ENCODE measurements at places on chromosomes 1 and 21.

DNA sequence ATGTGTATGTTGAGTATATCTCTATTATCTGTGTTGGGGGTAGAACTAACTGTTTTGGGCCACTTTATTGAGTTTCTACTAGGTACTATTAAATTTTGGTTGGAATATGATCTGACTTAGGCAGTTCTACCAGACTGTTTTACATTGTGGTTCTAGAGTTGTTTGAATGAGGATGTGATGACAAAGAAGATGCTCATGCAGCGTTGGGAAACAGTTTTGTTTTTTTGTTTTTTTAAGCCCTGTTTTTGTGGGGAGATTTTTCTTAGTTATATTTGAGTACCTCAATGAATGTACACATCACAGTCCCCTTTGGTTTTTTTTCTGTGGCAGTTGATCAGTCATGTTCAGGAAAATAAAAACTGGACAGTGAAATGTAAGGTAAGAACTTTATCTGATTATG is 40.1 kb downstream of the TMED5 start:
- no peak for DNase-seq

DNA sequence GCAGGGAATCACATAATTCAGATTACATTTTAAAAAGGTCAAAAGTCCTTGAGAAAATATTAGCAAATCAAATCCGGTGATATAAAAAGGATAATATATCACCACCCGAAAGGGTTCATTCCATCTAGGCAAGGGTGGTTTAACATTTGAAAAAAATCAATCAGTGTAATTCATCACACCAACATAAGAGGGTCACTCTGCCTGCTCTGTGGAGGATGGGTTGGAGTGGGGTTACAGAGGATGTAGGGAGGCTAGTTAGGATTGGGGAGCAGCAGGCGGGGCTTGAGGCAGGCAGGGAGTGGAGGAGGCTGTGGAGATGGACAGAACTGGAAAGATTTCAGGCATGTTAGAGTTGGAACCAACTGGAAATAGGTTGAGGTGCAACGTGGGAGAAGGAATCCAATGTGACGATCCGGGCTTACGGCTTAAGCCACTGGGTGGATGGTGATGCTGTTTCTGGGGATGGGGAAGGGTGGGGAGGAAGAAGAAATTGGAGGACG is 12.5 kb downstream of the ADORA1 start:
- no peak for DNase-seq

- no peak for DNase-seq
Measured at GRCh38 chr1:59978026-59978425, 51.5 kb upstream of the CYP2J2 start.

DNA sequence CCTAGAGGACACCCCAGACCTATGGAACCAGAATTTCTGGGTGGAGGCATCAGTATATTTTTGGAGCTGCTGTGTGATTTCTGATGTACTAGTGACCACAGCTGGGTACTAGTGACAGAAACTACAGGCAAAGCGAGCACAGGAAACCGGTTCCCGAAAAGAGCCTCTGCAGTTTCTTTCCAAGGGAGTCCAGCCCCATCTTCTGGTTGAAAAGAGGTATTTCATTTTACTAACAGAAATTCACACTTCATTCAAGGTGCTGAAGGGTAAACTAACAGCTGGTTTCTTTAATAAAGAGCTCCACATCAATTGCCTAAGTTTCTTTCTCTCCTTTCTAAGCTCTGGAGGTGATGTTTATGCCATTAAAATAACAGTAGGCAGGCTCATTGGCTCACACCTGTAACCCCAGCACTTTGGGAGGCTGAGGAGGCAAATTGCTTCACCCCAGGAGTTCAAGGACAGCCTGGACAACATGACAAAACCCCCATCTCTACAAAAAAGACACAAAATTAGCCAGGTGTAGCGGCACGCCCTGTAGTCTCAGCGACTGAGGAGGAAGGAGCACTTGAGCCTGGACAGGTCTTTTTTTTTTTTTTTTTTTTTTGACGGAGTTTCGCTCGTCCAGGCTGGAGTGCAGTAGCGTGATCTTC is 22.0 kb downstream of the THAP3 start:
- DNase-seq, result peak; percentile 55

GRCh38 chr1:169670836-169671235 is 40.6 kb downstream of the SELL start:
- DNase-seq, result no peak

GRCh38 chr1:152924191-152924590 is 15.8 kb downstream of the IVL start:
- no peak for DNase-seq

GRCh38 chr1:48019714-48020315 is 22.6 kb upstream of the TRABD2B start:
- peak; percentile 2 for DNase-seq

DNA sequence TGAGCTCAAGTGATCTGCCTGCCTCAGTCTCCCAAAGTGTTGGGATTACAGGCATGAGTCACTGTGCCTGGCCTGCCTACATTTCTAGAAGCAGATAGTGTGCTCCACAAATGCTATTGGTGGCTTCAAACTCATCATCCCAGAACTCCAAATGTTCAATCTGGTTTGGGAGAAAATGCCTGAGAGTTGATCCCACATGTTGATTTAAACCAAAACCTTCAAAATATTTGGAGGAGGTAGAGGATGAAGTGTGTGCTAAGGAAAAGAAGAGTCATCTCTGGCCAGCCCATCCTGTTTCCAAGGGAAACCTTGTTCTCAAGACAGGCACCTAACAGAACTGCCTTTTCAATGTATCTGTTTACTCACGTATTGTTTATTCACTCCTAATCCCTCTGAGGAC is 55.4 kb upstream of the GRHL3 start:
- DNase-seq, result no peak

GRCh38 chr1:72568113-72568512 is 285.8 kb upstream of the NEGR1 start:
- DNase-seq, result no peak

- no peak for DNase-seq
Measured at GRCh38 chr21:41641821-41642701, 124.8 kb downstream of the RIPK4 start.

DNA sequence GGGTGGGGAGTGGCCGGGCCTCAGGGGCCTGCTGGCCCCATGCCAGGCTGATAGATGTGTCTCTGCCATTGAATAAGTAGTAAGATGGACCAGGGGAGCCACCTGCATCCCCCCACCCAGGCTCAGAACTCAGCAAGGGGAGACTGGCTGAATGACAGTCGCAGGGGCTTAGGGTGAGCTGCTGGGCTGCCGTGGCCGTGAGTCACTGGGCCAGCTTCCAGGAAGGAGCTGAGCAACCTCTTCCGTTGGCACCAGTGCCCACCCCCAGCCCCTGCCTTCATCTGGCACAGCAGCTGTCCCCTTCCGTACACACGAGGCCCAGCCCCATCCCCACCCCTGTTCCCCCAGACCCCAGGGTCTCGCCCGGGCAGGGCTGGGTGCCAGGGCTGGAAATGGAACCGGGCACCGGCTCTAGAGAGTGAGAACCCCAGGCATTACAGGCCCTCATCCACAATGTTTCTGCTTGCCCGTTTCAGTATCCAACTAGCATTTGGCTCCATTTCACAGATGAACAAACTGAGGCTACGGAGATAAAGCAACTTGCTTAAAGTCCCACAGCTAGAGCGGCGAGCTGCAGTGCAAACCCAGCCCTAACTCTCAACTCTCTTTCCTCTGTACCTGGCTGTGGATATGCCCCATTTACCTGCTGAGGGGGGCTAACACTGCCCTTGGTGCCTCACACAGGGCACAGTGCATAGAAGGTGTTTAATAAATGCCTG is 10.2 kb downstream of the WNT4 start:
- DNase-seq, result no peak

DNA sequence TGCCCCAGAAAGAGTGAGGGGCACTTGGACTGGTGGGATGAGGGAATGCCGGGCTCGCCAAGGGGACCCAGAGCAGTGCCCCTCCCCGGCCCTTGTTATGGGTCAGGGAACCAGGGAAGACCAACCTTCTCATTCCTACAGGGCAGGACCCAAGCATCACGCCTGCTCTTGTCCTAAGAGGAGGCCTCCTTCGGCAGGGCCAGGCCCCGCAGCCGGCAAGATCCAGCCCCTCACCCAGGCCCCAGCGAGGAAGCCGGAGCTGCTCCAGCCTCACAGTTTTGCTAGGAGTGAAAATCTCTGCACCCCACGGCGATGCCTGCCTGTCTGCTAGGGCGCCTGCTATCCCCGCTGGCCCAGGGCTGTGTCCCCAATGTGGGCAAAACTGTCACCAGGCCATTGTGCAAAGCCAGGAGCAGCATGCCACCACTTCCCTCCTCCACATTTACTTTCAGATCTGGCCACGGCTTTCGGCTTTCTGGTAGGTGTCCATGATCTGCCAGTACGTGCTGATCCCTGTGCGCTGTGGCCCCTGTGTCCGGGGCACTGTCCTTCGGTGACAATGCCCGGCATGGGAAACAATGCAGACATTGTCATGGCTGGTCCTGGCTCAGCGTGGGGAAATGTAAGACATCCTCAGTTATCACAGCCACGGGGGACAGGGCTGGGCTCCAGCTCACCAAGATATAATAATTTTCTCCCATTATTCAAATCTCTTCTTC is 9.6 kb downstream of the ACTRT2 start:
- DNase-seq, result no peak

DNA sequence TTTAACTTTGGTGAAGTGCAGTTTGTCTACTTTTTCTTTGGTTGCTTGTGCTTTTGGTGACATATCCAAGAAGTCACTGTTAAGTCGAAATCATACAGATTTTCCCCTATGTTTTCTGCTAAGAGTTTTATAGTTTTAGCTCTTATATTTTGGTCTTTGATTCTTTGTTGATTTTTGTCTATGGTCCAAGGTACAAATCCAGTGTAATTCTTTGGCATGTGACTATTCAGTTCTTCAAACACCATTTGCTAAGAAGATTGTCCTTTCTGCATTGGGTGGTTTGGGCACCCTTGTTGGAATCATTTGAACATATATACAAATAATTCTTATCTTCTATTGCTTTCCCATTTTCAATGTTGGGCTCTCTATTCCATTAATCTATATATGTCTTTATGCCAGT is 16.2 kb downstream of the HIPK1 start:
- DNase-seq, result no peak

DNA sequence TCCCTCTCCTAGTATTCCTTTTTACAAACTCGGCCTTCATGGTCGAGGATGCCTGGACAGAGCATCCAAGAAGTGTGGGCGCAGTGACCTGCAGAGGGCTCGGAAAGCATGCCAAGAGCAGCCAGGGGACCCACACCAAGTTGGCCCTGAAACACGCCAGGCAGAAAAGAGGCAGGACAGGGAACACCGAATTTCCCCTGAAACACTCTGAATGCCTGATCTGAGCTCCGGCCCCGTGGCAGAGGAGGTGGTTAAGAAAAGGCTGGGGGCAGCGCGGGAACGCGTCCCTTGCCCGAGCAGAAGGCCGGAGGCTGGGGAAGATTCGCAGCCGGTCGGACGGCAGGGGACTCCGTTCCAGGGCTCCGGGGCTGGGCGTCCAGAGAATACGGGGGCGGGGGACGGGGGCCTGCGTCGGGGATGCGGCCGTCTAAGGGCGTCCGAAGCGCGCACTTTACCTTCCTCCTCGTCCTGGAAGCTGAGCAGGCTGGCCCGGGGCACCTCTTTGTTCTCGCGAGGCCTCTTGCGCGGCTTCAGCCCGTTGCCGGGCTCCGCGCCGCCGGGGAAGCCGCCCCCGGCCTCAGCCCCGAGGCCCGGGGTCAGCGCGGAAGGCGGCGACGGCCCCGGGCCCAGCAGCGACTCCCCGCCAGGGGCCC is 558 bp downstream of the PAXBP1 start:
- peak; percentile 50 for DNase-seq

DNA sequence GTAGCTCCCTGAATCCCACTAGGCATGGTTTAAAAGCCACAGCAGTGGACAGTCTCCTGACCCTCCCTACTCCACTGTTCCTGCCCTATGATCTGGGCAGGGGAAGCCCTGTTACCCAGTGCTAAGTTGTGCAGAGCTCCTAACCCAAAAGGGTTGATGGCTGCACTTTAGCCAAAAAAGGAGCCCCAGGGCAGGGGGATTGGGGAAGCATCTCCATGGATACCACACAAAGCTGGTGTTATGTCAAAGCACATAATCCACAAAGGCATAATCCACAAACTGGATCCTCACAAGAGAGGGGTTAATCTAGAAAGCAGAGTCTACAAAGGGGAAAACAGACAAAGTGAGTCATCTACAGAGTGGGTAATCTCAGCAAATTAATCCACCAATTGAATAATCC is 5.7 kb downstream of the RSPO1 start:
- DNase-seq, result no peak

DNA sequence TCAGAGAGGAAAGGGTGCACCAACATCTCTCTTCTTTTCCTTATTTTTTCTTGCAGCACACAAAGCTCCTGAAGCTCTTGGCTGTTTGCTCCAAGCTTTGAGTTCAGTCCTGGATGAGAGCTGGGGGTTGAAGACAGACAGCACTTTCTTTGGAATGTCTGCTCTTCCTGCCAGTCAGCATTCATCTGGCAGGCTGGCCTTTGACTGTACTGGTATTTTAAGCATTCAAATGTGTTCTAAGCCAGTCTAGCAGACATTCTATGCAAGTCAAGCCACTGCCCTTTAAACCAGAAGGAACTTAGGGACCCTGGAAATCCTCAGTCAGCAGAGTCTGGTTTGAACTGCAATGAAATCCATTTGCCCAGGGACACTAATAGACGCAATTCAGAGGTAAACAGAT is 45.0 kb downstream of the XCL1 start:
- DNase-seq, result no peak

GRCh38 chr1:83493633-83494032 is 505.3 kb downstream of the TTLL7 start:
- DNase-seq, result no peak

DNA sequence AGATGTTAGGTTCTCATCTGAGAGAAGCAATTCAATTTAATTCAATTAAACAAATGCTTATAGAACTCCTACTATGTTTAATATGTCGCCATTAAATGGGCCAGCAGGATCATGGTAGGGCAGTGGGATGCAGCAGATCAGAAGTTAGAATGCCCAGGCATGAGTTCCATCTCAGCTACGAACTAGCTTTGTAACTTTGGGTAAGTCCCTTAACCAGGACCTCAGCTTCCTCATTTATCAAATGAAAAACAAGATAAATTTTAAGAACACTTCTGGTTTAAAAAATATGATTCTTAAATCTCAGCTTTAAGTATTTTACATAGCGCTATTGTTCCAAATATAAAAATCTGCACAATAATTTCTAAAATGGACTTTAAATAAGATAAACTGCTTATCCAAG is 67.5 kb upstream of the GFI1 start:
- no peak for DNase-seq

Data from inflammatory macrophage (primary cell).